ENCODE measurements at places on chromosomes 13 and 19.

GRCh38 chr13:44300895-44301638 lies 72.6 kb upstream of the SERP2 start:
- DNase-seq, result peak; percentile 93

DNA sequence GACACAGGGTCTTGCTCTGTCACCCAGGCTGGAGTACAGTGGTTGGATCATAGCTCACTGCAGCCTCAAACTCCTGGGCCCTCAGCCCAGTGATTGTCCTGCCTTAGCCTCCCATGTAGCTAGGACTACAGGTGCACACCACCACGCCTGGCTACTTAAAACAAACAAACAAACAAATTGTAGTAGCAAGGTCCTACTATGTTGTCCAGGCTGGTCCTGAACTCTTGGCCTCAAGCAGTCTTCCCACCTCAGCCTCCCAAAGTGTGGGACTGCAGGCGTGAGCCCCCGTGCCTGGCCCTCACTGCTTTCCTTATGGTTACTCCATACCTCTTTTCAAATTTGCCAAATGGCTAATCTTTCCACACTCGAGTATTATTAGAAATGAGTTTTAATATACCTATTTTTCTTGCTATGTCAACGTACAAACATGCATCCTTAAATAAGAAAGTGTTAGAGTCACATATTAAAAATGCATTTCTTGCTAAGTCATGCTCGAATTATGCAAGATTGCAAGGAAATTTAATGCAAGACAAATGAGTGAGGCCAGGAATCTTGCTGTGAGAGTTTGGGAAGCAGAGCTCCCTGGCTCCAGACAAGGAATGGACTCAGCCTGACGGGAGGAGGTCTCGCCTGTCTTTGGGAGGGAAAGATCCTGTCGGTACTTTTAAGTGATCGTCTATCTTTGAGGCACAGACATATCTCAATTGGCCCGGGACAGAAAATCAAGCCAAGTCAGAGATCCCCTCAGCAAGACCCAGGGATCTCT lies 39.4 kb downstream of the RFX2 start:
- DNase-seq, result peak; percentile 47

DNA sequence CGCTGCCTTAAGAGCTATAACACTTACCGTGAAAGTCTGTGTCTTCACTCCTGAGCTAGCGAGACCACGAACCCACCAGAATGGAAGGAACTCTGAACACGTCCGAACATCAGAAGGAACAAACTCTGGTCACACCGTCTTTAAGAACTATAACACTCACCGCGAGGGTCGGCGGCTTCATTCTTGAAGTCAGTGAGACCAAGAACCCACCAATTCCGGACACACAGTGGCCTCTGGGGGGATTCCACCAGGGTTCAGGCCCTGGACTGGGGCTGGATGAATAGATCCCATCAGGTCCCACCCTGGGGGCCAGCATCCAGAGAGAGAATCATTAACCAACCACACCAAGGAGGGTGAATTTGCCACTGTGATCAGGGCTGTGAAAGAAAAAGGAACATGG lies 55.8 kb upstream of the ATP12A start:
- DNase-seq, result no peak

GRCh38 chr13:42574011-42574410 lies at the start of gene TNFSF11:
Gene TNFSF11, plus strand, starts transcription at chr13:42574152. Its CDS starts 152 bp downstream, at chr13:42574304.
- peak; percentile 14 for DNase-seq

DNA sequence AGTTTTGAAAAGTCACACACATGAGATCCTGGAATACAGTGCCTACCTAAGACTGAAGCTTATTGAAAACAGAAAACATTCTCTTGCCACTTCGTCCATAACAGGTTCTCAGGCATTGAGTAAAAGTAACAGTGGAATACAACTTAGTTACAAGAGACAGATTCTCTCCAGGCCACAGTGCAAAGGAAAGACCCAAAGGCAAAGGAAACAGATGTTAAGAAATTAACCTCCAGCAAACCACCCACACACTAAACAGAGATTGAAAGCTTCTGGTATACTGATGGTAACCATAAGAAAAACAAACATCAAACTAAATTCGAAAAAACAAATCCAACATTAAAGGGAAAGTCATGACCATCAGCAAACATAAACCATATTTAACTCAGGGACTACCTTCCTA lies 914.7 kb downstream of the SLITRK5 start:
- no peak for DNase-seq

- peak; percentile 17 for DNase-seq
These were observed 347.4 kb downstream of the LIG4 start for GRCh38 chr13:107867701-107868661.

DNA sequence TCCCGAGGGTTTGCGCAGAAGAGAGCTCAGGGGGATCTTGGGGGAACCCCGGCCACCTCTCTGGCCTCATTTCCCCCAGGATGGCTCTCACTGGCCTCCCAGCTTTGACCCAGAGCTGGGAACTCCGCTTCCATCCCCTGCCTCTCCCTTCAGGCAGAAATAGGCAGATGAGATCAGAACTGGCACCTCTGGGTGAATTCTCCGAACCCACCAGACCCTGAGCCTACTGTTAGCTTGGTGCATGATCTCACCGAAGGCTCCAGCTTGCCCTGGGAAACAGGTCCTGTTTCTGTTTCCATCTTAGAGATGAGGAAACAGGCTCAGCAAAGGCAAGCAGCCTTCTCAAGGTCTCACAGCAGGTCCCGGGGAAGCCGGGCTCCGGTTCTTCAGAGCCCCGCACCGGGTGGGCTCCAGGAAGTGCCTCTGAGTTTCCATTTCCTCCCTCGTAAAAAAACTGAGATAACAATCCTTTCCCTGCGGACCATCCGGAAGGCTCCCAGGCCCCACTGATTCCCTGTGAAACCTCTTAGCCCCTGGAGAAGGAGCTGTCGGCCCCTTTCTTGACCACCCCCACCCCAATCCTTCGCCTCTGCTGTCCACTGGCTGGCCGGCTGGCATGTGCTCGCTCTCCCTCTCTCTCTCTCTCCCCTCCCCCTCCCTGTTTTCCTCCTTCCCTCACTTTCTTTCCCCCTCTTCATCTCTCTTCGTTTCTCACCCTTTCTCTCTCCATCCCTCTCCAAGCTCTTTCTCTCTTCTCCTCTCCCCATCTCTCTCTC lies 2.1 kb downstream of the NECTIN2 start:
- DNase-seq, result peak; percentile 58

- DNase-seq, result no peak
These were observed 1.3 kb upstream of the PTBP1 start for GRCh38 chr19:795691-796581.

GRCh38 chr19:17076543-17076991 lies 990 bp downstream of the MYO9B start:
- DNase-seq, result peak; percentile 32

GRCh38 chr19:6039566-6040225 lies 61.8 kb upstream of the RANBP3 start:
- peak; percentile 43 for DNase-seq

- no peak for DNase-seq
These were observed 583.1 kb downstream of the EFNB2 start for GRCh38 chr13:105952233-105952972.

- no peak for DNase-seq
These were observed 10.5 kb upstream of the GPC6 start for GRCh38 chr13:93216122-93216521.

GRCh38 chr19:41434450-41434849 lies 5.3 kb downstream of the DMAC2 start:
- DNase-seq, result no peak

GRCh38 chr19:28155265-28155664 lies 1057.7 kb downstream of the UQCRFS1 start:
- no peak for DNase-seq

- DNase-seq, result peak; percentile 38
These were observed 38.2 kb downstream of the MTMR6 start for GRCh38 chr13:25249001-25249543.

DNA sequence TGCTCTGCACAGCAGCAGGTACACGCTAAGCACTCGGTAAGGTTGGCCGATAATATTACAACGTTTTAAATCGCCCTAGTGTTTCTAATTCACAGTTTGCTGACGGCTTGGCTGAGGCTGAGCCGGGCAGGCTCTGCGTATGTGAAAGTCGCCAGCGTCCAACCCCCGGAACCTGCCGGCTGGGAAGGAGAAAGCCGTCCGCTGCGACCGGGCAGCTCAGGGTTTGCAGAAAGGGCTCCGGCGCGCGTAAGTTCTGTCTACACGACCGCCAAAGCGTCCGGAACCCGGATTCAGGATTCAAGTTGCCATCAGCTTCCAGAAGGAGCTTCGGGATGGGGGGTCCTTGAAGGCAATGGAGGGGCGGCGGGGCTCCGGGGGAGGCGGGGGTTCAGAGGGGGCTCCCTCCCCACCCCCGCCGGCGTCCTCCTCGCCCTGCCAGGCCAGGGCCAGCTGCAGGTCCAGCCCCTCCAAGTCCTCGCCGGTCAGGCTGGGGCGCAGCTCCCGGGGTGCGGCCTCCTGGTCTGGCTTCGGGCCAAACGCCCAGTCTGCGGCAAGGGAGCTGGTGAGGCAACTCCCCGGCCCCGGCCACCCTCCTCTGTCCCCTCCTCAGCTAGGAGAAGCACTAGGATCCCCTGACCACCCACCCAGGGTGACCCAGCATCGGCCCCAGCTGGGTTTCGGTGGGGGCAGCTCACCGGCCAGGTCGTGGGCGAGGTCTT lies 575 bp downstream of the SMIM44 start:
- no peak for DNase-seq

DNA sequence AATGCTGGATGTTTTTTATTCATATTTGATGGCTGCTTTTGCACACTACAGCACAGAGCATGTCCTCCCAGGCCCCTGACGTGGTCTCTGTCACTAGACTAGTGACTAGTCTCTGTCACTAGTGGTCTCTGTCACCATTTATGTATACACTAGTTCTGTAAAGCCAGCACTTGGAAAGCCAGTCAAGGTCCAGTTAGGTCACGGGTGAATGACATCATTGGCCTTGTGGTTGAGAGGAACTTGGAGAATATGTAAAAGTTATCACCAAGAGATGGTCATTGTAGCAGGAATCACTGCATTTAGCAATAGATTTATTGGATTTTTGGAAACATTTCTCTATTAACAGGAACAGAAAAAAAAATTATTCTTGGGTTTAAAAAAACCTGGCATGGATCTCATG lies 72.9 kb downstream of the SHISA2 start:
- DNase-seq, result no peak

GRCh38 chr13:99050983-99051488 lies 73.2 kb upstream of the DOCK9 start:
- DNase-seq, result no peak

DNA sequence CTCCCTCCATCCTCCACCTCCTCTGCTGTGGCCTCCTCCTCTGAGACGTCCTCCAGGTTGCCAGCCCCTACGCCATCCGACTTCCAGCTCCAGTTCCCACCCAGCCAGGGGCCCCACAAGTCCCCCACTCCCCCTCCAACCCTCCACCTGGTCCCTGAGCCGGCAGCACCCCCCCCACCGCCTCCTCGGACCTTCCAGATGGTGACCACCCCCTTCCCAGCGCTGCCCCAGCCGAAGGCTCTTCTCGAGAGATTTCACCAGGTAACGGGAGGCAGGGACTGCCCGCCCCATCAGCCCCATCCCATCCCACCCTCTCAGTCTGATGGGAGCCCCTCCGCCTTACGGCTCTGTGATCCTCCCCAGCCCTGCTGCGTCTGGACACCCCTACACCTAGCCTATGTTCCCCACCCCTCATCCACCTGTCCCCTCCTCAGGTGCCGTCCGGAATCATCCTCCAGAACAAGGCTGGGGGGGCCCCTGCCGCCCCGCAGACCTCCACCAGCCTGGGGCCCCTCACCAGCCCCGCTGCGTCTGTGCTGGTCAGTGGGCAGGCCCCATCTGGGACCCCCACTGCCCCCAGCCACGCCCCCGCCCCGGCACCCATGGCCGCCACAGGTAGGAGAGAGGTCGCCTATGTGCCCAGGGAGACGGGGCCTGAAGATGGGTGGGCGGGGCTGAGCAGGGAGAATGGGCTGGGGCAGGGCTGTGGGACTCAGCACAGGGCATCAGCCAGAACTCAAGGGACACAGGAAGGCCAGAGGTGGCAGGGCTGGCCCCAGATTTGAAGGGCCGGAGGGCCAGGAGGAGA lies 18.6 kb upstream of the EHD2 start:
- DNase-seq, result no peak

DNA sequence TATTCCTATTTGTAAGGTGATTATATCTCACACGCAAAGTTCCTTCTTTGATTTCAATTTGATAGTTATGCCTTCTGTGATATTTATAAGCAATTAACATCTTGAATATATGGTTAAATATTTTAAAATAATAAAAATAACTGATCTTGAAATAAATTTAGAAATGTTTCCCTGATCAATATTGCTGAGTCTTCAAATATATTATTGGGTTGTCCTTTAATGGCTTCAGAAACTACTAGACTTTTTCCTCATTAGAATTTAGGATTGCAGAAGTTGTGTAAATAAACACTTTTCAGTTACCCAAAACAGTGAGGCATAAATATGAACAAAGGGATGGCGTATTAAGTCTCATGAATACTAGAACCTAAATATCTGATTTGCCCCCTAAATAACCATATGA lies 252.3 kb upstream of the PRR20A start:
- no peak for DNase-seq

DNA sequence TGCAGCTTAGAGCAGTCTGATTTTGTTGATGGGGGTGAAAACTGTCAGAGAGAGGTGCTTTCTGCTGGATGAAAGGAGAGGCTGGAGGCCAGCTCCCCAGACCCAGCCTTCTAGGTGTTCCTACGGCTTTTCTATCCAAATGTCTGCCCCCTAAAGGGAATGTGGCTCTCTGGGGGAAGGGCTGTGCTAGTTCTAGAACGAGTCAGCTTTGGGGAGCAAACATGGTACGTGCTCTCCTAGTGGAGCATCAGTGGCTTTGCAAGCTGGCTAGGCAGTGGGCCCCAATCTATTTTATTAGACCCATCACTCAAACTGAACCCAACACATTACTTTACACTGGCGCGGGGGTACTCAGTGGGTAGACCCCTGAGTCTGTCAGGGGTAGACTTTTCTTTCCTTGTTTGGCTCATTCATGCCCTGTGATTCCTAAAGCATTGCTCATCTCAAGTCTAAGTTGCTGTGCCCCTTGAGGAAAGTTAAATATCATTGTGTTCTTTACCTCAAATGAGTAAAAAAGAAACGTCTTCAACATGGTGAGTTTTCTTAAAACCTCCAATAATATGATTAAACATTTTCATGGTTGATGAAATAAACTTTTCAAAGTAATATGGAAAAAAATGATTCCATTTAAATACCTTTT lies 254.9 kb downstream of the DLEU7 start:
- peak; percentile 7 for DNase-seq

- no peak for DNase-seq
These were observed 87.7 kb downstream of the SGCG start for GRCh38 chr13:23268441-23268840.

DNA sequence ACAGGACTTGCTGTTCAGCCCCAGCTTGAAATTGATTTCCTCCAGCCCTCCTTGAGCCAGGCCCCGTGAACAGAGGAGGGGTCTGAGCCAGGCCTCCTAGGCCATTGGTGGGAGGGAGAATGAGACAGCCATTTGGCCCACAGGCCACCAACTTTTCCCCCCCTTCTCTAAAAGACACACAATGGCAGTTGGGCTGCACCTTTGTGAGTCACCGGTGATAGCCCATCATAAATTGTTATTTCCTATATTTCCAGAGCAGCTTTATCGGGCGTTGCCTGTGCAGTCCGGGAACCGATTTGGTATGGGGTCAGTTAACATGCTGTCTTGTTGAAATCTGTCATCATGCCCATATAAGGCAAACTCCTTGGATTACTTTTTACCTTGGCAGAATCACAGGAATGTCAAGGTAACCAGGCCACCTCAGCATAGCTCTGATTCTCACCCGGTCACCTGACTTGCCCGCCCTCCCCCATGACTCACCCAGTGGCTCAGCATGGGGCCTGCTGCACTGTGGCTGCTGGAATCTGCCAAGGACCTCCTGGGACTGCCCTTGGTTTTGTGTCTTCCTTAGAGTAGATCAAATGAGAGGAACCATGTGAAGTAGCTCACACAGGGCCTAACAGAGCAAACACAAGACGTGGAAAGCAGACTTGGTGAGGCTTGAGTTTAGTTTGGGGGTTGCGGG lies 36.1 kb downstream of the ACTN4 start:
- peak; percentile 99 for DNase-seq

GRCh38 chr13:71661921-71662320 lies 205.1 kb downstream of the DACH1 start:
- peak; percentile 2 for DNase-seq

All from epithelial cell of esophagus (primary cell).